ENCODE measurements at places on chromosomes 12 and 14.
A peak's percentile ranks its signal among the peaks of the same experiment; 100 is the strongest.

GRCh38 chr12:51678086-51678724 is 87.2 kb downstream of the SCN8A start:
- peak; percentile 90 for DNase-seq

DNA sequence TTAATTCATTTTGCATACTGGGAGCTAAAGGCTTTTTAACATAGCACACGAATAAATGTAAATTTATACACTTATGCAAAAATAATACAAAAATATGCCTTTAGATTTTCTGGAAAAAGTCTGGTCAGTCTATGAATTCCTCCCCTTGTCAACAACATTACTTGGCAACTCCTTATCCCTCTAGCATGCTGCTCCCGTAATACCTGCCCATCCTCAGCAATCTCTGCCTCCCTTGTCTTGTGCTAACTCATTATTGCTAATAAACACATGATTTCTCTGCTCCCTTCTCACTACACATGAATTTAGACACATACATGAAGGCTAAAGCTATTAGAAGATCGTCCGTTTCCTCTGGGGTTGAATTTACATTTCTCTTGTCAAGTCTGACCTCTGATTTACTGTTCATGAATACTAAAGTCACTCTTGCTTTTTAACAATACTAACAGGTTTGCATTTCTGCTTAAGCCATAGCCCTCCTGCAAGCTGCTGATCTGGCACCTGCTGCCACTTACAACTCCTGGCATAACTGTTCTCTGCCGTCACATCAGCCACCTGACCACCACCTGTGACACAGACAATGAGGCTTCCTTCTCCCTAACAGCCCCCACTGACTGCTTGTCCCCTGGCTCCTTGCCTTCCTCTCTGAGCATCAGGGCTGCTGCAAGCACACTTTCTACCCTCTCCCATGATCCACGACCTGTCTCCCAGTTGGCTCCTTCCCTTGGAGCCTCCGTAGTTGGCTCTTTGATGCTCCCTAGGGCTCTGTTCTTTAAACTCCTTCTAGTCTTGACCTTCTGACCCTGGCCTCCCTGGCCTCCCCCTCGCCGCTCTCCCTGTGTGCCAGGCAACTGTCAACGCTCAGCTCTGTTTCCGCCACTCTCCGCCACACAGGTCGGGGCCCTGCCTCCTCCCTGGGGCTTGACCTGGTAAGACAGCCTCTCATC is 177.6 kb downstream of the CALM1 start:
- no peak for DNase-seq

DNA sequence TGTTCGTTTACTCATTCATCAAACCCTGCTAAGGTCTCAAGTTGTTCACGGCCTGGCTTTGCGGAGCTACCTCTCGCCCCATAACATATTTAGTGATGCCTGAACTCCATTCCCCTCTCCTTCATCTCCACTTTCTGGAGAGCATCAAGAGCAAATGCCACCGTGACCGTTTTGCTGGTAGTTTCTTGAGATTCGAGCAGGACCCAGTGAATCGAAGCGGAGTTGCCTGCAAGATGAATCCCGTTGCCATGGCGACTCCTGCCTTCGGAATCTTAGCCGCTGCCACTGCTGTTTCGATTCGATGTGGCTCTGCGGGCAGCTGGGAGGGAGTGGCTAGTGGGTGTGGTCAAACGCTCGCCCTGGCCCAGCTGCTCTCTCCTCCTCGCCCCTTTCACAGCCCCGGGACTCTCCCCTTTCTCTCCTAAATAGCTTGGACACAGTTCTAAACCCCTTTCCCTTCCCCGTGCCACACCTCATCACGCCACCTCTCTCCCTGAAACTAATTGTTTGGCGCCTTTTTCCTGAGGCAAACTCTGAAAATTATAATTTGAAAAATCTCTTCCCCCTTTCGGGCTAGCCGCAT is 1.4 kb downstream of the DAAM1 start:
- peak; percentile 98 for DNase-seq

DNA sequence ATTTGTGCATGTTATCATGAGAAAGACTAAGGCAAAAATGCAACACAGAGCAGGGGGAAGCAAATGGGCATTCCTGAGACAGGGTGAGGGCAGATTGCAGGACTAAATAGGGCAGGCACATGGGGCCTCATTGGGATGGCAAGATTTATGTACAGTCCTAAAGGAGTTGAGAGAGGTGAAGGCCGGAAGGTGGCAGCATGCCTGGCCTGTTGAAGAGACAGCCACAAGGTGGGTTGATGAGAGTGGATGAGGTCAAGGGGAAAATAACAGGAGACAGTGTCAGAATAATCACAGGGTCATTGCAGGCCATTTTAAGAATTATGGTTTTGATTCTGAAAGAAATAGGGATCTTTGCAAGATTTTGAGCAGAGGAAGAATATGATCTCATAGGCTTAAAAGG is 21.0 kb downstream of the PAH start:
- DNase-seq = peak; percentile 39

DNA sequence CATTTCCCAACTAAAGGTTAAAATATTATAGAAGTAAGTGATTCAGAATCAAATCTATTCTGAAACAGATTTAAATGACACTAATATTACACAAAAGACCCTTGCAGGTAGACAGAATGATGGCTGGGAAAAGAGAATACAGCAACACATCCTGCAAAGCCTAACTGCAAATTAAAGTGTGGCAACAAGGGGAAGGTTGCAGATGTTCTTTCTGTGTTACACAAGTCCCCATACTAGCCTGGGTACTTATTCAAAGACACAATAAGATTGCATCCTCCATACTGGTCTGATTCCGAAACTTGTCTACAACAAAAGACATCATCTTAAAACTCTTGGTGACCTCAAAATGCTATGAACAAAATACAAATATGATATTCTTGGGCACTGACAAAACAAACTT is 50.5 kb downstream of the R3HDM2 start:
- no peak for DNase-seq

Data from GM23338 (cell line).